ENCODE measurements at places on chromosomes 12 and 14.

DNA sequence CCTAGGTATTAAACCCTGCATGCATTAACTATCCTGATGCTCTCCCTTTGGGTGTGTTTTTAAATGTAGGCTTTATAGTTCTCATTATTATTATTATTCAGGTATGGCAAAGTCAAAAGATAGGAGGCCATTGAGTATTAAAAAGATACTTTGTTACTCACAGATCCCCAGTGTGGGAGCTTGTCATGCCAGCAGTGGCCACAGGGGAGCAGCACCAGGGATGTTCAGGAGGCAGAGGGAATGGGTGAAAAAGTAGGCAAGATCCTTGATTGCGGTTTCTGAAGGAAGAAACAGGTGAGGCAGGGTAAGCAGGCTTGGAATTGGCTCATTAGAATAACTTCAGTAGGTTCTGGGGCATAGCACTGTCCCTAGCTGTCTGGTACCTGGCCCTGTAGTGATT lies 382.2 kb downstream of the MED13L start:
- DNase-seq = no peak

GRCh38 chr12:39440101-39440500 lies 2.8 kb downstream of the KIF21A start:
- DNase-seq = no peak

DNA sequence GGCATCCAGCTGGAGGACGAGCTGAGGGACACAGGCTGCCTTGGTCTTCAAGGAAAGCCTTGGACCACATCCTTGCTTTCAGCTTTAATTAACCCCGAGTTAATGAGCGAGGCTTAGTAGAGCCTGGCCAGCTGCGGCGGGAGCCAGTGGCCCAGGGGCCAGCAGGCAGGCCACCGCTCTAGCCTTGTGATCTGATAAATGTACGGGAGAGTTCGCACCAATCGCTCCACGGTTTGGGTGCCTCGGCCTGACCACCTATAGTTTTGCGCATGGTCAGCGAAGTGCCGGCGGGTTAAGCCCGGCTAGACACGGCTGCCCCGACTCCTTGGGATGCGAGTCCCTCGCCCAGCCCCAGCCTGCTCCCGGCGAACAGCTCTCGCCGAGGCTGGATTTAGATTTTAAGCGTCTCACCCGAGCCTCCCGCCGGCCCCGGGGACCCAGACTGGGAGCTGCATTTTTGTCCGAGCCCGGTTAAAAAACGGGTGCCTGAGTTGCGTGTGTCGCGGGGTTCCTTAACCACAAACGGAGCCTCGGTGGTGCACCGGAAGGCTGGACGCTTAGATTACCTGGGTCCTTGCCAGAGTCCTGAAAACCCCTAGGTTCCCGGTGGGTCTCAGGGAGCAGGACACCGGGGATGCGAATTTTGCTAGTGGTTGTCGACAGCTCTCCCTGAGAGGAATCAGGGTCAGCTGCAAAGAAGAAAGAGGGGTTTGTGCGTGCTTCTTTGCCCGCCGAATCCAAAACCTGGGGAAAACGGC lies 2.9 kb upstream of the HOXC12 start:
- no peak for DNase-seq

DNA sequence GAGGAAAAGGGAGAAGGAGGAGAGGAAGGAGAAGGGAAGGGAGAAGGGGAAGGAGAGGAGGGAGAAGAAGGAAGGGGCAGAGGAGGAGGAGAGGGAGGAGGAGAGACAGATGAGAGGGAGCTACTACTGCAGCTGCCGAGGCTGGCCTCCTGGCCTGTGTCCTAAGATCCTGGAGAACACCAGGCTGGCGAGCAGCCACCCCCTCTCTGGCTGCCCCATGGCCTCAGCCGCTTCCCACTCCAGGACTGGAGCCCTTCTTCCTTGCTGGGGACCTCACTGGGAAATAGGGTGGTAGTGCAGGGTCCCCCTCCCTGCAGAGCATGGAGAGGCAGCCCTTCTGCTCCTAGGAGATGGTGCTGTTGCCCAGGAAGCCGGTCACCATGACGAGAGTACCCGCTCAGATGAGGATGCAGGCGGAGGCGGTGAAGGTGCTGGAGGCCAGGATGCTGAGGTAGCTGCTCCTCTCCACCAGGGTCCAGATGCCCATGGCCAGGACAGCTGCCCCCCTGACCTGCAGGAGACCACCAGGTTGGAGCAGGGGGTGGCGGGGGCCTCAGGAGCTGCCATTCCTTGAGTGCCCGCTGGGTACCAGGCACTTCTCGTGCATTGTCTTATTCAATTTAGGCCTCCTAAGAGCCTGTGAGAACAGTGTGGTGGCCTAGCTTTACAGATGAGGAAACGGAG lies 167.9 kb upstream of the PRMT8 start:
- DNase-seq = no peak

DNA sequence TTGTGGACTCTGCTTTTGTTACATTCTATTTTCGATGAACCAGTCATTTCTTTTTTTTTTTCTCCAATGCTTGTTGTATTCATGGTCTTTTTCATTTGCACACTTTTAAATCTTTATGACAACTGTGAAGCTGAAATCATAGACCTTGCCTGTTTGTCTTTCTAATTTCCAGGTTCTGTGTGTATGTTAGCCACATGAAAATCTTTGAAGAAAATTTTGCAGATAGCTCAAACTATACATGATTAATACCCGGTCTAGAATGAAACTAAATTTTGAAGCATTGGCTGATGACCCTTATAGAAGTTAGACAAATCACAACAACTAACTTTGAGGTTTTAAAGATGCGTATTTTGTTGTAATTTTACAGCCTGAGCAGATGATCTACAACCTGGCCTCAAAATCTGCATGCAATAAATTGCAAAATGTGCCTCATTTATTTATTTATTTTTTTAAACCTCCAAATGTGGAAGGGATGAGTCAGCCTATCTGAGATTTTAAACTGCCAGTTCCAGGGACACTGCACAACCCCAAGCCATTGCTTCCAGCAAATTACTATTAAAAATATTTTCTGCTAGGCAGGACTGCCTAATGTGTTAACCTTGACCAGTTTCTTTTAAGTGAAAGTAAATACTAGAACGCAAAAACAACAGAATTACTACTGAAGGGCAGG lies 96.3 kb upstream of the NAV3 start:
- no peak for DNase-seq

- no peak for DNase-seq
These were observed 67.9 kb upstream of the BEGAIN start for GRCh38 chr14:100654814-100655740.

GRCh38 chr12:81626406-81626805 lies 132.7 kb downstream of the PPFIA2 start:
- DNase-seq = no peak

GRCh38 chr12:6961278-6961694 lies 9.2 kb downstream of the PHB2 start:
- DNase-seq = peak; percentile 93

GRCh38 chr14:37658156-37658555 lies 62.7 kb downstream of the TTC6 start:
- no peak for DNase-seq

DNA sequence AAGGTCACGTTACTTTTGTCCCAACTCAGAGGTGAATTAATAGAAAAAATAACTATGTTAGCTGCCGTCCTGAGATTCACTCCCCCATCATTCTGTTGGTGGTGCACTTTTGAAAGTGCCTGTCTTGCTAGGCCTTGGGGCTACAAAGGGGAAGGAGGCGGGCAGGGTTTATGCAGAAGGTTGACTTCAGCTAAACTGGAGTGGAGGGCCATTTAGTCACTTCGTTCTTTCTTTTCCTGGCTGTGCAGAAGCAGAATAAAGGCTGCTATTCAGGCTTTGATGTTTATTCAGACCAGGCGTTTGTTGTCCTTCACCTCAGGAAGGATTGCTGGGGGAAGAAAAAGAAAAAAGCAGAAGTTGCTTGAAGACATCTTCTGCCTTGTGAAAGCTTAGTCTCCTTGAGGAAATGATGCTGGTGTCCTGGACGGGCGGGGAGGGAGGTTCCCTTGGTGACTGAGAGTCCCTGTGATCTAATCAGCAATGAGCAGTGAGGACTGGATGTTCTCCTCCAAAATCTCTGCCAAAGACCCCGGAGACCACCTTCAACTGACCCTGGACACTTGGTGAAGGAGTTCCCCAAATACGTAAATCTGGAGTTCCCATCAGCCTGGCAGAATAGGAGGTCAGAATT lies 4.0 kb downstream of the GLT1D1 start:
- no peak for DNase-seq

DNA sequence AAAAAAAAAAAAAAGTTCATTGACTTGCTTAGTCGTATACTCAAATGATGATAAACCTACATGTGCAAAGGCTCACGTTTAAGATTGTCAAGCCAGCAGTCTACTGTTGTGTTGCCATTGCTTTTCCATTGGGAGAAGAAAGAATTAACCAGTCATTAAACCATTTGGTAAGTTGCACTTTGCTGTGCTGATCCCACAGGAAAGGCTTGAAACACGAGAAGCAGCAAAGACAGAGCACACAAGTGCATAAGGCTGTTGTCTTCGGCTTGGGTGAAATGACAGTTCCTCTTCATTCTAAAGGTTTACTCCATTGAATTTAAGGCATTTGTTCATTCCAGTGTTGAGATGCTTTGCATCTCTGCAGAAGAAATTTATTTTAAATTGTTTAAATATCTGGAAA lies 50.1 kb downstream of the ZC3H14 start:
- no peak for DNase-seq

- DNase-seq = no peak
These were observed 19.5 kb downstream of the ANO6 start for GRCh38 chr12:45235087-45236025.

- DNase-seq = no peak
These were observed 213.0 kb downstream of the MON2 start for GRCh38 chr12:62679608-62680007.

- DNase-seq = no peak
These were observed 2.6 kb upstream of the MMP19 start for GRCh38 chr12:55845361-55845760.

GRCh38 chr14:24316597-24316950 lies 5.3 kb downstream of the LTB4R start:
- DNase-seq = no peak

GRCh38 chr12:94941440-94941862 lies 62.0 kb downstream of the NDUFA12 start:
- no peak for DNase-seq

GRCh38 chr14:106094654-106095189 lies 568.3 kb downstream of the TMEM121 start:
- DNase-seq = peak; percentile 3

DNA sequence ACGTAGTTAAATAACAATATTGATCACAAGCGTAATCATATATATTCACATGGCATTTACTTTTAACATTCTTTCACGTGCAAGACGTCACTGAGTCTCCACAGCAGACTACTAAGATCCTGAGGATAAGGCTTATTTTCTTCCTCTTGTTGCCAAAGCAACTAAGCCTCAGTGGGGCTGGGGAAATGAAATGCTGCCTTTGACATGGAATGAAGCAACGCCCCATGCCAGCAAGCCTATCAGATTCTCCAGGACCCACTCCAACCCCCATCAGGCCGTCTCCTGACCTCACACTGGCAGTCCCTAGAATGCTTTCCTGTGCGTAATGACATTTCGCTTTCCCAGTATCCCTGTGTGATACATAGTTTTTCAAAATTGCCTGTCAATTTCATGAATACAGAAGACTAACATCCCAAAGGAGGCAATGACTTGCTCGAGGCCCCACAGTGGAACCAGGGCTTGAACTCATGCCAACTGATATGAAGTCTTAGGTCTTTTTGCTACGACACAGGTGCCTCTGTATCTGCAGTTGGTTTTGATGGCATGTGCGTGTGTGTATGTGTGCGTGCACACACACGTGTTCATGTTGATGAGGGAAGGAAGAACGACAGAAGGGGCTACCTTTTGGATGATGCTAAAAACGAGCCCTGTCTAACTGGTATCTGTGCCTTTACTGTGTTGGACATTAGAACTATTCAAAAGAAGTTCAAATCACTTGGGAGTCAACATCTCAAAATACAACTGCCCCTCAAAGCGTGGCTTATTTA lies 239.1 kb downstream of the VRK1 start:
- no peak for DNase-seq

- DNase-seq = no peak
These were observed 56.2 kb downstream of the DUSP16 start for GRCh38 chr12:12506496-12506890.

- no peak for DNase-seq
These were observed 10.5 kb downstream of the AKT1 start for GRCh38 chr14:104784846-104785707.

GRCh38 chr12:60421741-60422140 lies 825.9 kb downstream of the SLC16A7 start:
- DNase-seq = no peak

- no peak for DNase-seq
These were observed 826 bp upstream of the NRL start for GRCh38 chr14:24115422-24116127.

GRCh38 chr14:60089221-60089620 lies 2.5 kb upstream of the PCNX4 start:
- DNase-seq = no peak

GRCh38 chr14:51939226-51939625 lies 50.1 kb upstream of the RTRAF start:
- no peak for DNase-seq

DNA sequence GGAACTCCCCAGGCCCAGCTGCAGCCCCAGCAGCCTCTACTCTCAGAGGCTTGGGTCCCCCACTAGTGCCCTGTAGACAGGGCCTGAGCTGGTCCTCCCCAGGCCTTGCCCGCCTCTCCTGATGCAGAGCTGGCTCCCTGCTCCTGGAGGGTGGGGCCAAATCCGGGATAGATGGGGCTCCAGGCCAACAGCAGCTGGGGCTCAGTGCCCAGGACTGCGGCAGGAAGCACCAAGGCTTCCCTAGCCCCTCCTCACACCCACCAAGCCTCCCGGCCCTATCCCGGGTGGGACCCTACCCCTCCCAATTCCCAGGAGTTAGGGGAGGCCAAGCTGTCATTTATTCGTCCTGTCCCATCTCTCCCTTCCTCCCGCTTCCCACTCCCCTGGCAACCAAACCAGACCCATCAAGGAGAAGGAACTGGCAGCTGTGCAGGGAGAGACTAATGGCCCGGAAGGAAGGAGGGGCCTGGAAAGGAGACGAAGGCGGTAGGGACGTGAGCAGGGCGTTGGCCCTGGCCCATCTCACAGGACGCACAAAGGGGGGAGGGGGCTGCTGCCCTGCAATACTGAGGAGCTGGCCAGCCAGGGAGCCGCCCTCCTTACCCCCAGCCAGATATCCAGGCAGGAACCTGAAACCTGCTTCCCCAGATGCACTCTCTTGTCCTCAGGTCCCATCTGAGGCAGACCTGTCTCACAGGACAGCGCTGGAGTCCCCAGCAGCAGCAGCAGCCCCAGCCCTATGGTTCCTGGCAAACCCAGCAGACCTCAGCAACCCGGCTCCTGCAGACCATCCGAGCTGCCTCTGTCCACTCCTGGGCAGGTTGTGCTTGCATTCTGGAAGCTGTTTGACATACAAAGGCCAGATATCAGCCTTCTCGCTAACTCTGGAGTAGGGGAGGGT lies 1.6 kb upstream of the PRPH start:
- DNase-seq = no peak

GRCh38 chr12:5770727-5771126 lies 174.3 kb downstream of the ANO2 start:
- DNase-seq = no peak
